ENCODE measurements at places on chromosomes 16 and 17.

DNA sequence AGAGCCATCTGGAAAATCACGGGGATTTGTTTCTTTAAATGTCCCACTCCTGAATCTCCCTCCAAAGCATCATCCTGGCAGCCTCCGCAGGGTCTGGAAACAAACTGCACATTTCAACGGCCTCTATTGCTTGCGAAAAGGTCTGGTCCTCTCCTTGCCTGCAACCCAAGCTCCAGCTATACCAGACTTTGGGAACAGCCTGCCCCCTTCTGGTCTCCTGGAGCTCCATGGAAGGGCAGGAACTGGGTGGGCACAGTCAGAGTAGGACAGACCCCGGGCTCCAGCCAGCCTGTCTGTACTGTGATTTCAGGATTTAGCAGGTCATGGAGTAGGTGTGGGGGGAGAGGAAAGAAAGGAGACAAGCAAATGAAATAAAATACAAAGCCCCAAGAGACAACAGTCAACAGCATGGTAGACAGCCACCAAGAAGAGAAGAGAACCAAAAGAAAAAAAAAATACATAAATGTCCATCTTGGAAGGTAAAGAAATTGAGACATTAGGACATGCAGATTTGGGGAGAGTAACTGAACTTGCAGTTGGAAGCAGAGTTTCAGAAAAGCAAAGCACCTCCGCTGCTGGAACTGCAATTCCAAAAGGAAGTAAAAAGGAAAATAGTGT, 2.7 kb downstream of the XYLT1 start:
- peak; percentile 83 for DNase-seq

GRCh38 chr17:78458091-78458490, 79.6 kb downstream of the PGS1 start:
- no peak for DNase-seq

GRCh38 chr16:54504372-54504771, 217.8 kb upstream of the IRX3 start:
- no peak for DNase-seq

- no peak for DNase-seq
These were observed 16.2 kb downstream of the CHP2 start for GRCh38 chr16:23771027-23771426.

DNA sequence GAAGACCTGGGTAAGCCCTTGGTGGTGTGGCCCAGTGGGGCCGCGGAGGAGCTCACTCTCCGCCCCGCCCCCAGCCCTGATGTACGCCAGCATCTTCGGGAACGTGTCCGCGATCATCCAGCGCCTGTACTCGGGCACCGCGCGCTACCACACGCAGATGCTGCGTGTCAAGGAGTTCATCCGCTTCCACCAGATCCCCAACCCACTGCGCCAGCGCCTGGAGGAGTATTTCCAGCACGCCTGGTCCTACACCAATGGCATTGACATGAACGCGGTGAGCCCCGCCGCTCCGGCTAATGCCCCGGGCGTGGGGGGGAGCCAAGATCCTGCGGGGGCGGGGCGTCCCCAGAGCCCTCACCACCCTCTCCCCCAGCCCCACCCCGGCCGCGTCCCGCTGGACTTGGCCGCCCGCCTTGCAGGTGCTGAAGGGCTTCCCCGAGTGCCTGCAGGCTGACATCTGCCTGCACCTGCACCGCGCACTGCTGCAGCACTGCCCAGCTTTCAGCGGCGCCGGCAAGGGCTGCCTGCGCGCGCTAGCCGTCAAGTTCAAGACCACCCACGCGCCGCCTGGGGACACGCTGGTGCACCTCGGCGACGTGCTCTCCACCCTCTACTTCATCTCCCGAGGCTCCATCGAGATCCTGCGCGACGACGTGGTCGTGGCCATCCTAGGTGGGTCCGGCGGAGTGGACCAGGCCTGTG, 12.1 kb upstream of the DCAF7 start:
- DNase-seq = peak; percentile 20

DNA sequence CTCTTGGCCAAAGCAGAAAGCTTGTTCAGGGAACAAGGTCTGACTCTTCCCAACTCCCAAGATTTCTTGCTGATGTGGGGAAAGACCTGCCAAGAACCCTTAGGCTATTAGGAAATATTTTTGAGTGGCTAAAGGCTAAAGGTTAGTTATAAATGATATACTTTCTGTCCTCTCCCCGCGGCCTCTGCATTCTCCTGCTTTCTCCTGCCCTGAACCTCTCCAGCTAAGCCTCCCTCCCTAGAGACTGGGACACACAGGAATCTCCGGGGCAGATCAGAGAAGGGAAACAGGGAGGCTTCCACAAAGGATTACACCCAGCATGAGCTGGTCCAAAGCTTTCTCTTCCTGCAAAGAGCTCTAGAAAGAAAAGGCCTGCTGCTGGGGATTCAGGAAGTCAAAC, 2.3 kb downstream of the SLC43A2 start:
- no peak for DNase-seq

GRCh38 chr16:84103678-84104077, 13.1 kb downstream of the MBTPS1 start:
- DNase-seq = no peak

DNA sequence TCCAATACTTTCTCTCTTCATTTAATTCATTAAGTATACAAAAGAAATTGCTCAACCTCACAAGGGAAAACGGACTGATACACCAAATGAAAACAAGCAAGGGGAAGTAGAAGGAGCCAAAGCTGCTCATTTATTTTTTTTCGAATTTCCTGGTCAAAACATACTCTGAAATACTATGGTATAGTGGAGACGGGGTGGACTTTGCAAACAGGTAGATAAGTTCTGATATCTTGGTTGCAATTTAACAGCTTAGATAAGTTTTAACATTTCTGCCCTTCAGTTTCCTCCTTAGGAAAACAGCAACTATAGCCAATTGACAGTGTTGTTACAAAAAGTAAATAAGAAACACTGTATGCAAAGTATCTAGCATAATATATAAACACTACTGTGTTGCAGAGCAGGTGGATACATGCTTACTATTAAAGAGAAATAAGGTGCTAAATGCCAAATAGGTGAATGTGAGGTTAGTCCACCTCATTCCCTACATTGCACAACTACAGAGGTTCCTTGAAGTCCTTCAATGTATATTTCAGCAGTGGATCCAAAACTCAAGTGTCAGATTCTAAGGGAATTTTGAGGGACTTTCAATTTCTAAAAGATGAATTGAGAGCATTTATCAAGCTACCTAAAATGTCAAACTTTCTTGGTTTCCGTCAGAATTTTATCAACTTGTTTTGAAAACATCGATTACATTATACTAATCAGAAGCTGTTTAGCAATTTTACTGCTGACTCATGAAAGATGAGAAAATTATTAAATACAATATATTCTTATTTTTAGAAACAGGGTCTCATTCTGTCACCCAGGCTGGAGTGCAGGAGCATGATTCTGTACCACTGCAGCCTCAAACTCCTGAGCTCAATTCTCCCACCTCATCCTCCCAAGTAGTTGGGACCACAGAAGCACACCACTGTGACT, 11.0 kb downstream of the CCDC47 start:
- DNase-seq = peak; percentile 52

GRCh38 chr17:39099663-39100286, 51.7 kb downstream of the PLXDC1 start:
- DNase-seq = no peak

GRCh38 chr16:78317564-78318240, 218.2 kb downstream of the WWOX start:
- DNase-seq = no peak

GRCh38 chr17:20203761-20204263, 194.7 kb downstream of the SPECC1 start:
- peak; percentile 38 for DNase-seq

DNA sequence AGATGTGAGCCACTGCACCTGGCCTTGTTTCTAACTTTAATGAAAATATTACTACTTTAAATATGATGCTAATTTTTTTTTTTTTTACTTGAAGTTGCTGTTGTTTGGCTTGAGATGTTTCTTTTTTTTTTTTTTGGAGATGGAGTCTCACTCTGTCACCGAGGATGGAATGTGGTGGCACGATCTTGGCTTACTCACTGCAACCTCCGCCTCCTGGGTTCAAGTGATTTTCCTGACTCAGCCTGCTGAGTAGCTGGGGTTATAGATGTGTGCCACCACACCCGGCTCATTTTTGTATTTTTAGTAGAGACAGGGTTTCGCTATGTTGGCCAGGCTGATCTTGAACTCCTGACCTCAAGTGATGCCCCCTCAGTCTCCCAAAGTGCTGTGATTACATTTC, 23.6 kb downstream of the IGSF6 start:
- DNase-seq = no peak

DNA sequence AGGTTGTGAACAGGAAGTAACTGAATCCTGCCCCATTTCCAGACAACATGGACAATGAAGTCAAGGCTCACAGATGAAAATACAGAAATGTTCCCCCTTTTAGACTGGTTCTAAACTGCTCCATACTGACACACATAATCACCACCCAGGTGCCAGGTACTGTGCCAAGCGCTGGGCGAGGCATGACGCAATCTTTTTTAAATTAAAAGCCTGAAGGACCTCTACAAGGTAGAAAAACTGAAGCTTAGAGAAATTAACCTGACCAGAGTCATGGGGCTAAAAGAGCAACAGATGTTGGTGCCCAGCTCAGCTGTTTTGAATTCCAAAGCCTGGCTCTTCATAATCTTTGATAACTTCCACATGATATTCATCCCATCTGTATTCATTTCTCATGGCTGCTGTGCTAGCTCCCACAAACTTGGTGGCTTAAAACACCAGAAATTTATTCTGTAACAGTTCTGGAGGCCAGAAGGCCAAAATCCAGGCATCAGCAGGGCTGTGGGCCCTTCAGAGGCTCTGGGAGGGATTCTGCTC, 4.9 kb upstream of the RAB11FIP4 start:
- DNase-seq = no peak

GRCh38 chr16:19168371-19169081, 486 bp downstream of the SYT17 start:
- no peak for DNase-seq

- no peak for DNase-seq
These were observed 42.6 kb downstream of the CPNE2 start for GRCh38 chr16:57134982-57135381.

GRCh38 chr16:46822270-46822669, 8.7 kb downstream of the C16orf87 start:
- no peak for DNase-seq

DNA sequence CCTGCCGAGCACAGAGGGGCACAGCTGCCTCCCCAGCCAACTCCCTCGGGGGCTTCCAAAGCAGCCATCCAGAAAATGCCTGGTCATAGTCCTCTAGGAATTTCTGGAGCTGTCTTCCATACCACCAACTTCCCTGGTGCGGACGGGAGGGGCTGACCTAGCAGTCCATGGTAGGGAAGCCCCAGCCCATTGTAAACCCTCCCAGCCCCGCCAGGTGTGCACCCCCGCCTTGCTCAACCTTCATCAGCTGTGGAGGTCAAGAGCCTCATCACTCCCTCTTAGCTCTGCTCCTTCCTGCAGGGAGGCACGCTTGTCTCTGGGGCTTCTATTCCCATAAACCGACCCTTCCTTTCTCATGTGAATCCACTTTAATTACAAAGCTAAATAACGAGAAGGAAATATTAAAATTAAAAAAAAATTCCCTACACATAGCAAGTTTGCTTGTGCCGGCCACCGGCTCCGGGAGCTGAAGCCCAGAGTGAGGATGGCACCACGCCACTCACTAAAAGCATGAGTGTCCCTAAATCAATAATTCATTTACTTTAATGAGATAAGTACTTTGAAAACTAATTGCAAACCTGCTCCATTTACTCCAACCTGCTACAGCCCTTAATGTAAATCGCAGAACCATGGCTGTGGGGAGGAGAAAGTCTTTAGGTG, 181.4 kb downstream of the ENGASE start:
- no peak for DNase-seq

GRCh38 chr17:47703191-47703591, 9.2 kb downstream of the TBKBP1 start:
- DNase-seq = peak; percentile 46

- peak; percentile 53 for DNase-seq
These were observed 38.2 kb upstream of the PIRT start for GRCh38 chr17:10875984-10876555.

DNA sequence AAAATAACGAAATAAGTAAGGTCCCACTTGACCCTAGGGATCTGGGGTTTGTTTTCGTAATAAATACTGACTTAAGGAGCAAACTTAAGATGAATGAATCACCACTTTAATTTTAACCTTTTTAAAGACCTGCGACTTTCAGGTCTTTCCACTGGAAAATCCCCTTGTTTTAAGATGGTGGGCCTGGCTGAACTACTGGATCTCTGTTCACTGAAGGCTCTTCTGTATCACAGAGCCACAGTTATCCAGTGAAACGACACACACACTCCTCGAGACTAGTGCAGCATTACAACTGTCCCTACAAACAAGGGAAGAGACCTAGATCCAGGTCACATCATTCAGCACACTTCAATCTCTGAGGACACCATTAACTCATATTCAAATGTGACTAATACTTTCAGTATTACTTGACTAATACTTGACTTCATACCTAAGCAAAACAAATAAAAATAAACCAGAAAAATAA, 299.0 kb downstream of the CEP112 start:
- DNase-seq = no peak

DNA sequence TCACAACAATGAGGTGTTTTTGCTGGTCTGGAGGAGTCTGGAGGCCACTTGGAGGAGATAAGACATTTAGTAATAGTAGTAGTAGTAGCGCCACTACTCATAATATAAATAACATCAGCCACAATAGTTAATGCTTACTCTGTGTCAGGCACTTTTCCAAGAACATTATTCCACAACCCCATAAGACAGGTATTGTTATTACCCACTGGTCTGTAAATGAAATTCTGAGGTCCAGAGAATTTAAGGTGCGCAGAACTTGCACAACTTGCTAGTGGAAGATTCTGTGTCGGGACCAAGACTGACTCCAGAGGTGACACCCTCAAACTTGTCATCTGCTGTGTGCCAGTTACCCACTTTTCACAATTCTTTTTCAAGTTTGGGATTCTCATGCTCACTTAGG, 106.5 kb downstream of the MRM1 start:
- no peak for DNase-seq

DNA sequence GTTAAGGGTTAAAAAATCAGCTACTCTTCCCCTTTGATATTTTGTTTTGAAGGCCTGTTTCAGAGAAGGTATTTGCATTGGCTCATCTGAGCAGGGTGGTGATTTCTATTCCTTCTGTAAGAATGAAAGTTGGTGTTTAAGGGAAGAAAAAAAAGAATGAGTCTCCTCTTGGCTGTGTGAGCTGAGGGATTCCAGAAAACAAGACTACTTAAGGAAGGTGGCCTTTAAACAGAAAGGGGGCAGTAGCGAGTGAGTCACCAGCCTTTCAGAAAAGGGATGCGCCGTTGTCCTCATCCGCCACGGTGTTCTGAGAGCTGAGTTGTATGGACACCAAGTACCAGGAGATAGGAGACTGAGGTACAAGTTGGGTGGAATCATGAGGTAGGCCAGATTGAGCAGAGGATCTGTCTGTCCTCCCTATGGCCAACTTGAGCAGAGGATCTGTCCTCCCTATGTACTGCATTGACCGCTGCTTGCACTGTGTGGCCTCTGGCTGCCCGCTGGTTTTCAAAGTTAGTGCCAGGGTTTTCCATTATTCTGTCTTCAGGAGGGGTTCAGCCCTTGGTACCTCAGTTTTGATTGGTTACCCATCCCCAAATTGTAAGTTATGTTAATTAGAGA, 8.2 kb downstream of the PRKCA start:
- no peak for DNase-seq

All from hematopoietic multipotent progenitor cell treated with erythropoietin and hydrocortisone succinate and interleukin-3 and kit ligand, for 4 days (in vitro differentiated cells).